ENCODE measurements at places on chromosomes 5 and 9. TPM values are rescaled to one million over a fixed set of nuclear protein-coding genes. Genes with fewer than 3 reads are reported as not detected.

Gene CMYA5
- 0.12 TPM for total RNA-seq

Gene OR1Q1
- not detected for total RNA-seq

DNA sequence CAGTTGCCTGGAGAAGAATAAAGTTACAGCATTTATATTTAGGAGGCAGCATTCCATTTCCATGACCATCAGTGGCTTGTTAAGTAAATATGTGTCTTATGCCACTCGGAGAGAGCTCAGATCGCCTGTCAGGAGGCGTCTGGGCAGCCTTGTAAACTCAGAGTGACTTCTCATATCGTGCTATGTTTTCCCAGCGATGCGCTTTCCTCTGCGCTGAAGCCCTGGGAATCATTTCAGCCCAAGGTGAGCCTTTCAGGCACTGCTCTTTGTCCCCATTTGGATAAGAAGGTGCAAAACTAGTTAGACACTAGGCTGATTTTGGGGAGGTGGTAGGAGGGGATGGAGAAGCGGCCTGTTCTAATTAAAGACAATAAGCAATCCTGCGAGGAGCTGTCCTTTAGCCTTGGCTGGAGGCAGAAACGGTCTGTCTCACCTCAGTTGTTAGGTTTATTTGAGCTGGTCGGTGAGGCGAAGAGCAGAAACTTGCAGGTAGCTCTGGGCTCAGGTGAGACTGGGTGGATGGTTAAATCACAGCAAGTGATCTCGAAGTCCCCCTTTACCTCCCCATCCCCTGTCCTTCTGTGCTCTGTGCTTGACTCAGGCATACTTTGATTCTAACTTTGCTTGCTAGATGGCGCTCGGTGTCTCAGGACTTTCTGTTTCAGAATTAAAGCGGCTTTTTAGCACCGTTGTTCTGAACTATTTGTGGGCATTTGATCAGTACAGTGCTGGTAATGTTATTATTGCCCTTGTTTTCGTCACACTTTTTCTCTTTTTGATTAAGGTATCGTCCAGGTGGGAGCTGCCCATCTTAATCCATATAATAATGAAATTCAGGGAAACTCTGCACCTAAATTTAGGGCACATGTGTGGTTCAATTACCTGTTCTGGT, 24.6 kb downstream of the NR2F1 start:
- peak; percentile 69 for DNase-seq

- no peak for DNase-seq
These were observed 248.7 kb downstream of the AUH start for GRCh38 chr9:91113016-91113415.

DNA sequence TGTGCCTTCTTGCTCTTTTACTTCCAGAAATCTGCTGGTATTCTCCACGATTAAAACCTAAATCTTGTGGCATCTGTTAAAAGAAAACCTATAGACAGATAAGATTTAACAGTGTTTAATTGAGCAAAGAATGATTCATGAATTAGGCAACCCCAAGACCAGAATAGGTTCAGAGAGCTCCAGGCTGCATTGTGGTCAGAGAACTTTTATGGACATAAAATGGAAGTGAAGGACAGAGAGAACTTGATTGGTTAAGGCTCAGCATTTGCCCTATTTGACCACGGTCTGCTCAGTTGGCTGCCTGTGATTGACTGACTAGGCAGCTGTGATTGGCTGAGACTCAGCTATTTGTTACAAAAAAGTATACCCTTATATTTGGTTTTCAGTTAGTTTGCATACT, 10.4 kb upstream of the SLC36A2 start:
- peak; percentile 45 for DNase-seq

DNA sequence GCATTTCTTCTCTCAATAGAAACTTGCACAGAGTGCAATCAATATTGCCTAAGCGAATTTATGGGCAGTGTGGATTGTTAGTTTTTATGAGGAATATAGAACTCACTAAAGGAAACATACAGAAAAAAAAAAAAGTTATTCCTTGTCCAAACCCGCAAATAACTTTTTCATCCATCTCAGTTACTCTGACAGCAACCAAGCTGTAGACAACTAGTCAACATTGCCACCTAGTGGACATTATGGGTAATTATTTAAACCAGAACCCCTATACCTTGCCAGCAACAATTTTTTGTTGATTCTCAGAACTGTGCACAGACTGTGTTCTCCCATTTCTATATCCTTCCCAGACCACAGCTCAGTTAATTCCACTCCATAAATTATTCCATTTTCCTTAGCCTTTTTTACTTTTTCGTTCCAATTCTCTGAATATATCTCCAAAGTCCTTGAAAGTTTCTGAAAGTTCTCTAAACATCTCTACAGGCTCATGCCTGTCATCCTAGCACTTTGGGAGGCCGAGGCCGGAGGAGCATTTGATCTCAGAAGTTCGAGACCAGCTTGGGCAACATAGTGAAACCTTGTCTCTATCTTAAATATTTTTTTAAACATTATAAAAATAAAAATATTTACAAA, 2.6 kb upstream of the AFAP1L1 start:
- DNase-seq, result peak; percentile 67

GRCh38 chr5:141234109-141234667, 11.0 kb upstream of the PCDHB15 start:
- peak; percentile 35 for DNase-seq

GRCh38 chr5:10243660-10244240, 5.9 kb downstream of the ATPSCKMT start:
- no peak for DNase-seq

DNA sequence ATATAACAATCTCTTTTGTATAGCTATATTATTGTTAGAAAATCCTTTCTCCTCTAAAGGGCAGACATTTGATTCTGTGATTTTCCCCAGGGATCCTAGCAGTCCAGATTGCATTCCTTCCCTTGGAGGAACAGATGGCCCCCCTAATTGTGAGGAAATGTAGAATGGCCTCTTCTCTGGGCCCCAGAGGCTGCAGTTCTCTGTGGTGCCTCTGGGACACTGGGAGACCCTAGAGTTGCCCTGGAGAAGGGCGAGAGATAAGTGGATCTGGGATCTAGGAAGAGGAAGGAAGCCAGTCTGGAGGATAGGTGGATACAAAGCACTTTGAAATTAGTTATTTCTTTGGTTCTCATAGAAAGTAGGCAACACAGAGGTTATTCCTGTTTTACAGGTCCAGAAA, 1.9 kb upstream of the HINT2 start:
- no peak for DNase-seq
